ENCODE measurements at places on chromosomes 3 and 15.

DNA sequence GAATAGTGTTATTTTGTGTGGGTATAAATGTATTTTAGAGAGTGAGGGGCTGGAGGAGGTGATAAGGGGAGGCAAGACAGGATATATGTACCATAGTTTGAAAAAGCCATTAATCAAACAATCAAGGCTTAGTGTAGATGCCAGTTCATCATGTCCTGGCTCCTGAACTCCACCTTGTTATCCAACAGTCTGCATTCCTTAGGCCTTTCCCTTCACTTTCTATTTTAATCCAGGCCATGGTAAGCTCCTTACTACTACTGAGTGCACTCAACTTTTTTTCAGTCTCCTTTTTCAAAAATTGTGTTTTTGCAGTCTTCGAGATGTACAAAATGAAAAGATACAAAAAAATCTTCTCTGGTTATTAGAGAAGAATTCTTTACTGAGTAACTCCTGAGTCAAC, 700.5 kb upstream of the NAALADL2 start:
- DNase-seq, result no peak

GRCh38 chr3:30124435-30125370, 481.7 kb upstream of the TGFBR2 start:
- DNase-seq, result no peak

GRCh38 chr3:71528816-71529215, 54.7 kb downstream of the FOXP1 start:
- DNase-seq, result no peak

GRCh38 chr15:98506711-98507110, 141.6 kb upstream of the IGF1R start:
- DNase-seq, result no peak

DNA sequence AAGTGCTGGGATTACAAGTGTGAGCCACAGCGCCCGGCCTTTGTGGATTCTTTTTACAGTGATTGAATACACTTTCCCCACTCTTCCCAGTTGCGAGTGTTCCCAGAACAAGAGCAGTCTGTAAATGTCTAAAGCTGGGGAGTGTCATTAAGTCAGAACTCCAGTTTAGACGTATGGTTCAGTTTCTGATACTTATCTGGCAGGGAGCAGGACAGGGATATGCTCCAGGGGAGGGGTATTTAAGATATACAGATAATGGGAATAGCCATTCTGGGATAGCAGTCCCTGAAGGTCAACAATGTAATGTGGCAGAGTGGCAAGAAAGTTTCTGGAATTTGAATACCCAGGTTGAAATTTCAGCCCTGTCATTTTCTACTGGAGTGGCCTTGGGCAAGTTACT, 164.1 kb downstream of the SSR3 start:
- DNase-seq, result no peak

- no peak for DNase-seq
These were observed 4.5 kb downstream of the SERPINI2 start for GRCh38 chr3:167469381-167469780.

DNA sequence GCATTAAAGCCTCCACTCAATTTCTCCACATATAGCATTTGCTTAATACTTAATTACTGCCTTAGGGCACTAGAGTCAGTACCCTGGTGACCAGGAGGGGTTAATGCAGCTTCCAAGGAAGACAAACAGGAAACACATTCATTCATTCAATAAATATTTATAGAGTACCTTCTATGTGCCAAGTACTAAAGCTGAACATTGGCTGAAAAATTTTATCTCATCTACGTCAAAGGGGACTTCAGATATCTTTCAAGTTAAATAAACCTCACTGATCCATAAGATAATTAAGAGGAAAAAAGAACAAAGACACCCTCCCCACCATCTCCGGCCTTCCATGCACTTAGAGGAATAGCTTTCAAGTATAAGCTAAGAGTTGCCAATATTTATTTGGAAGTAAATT, 156.9 kb upstream of the PRICKLE2 start:
- no peak for DNase-seq

GRCh38 chr15:95919460-95919859, 411.0 kb upstream of the NR2F2 start:
- DNase-seq, result no peak

DNA sequence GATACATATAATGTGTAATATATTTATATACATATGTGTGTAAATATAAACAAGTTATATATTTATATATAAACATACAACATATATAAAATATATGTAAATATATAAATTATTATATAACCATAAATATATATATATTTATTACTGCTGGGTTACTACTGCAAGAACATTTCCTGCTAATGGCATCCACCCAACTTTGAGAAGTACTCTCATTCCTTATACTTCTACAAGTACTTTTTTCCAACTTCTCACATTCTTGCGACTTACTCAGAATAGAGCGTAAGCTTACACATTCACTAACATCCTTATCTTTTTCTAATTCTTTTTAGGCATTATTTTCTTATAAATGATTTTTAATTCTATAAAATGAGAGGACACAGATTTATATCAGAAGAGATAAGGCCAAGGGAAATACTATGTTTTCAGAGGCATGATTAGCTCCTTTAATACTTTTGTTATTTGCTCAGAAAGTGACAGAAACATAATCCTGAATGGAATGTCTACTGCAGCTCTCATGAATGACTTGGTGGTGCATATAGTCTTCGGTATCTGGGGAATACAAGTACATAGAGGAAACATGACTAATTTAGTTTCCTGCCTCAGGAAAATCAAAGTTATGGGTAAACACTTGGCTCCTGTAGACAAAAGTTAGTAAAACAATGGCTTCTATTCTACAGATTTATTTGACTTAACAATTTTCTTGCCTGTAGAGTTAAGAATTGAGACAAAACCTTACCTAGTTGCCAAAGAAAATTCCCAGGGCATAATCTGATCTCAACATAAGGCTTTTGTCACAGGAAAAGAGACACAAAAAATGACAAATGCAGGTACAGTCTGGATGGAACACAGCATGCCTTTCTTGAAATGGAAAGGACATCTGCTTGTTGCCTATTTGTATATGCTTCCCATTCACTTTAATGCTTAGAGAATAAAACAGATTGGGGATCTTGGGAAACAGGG, 453.9 kb downstream of the SQOR start:
- no peak for DNase-seq

GRCh38 chr15:50939911-50940310, 31.4 kb downstream of the AP4E1 start:
- no peak for DNase-seq

Data from stimulated activated CD8-positive, alpha-beta memory T cell treated with anti-CD3 and anti-CD28 coated beads, Interleukin-4, amount 100 ng/mL, for 4 hours (primary cell).